ENCODE measurements at places on chromosomes 11 and 22. TPM values are rescaled to one million over a fixed set of nuclear protein-coding genes. Genes with fewer than 3 reads are reported as not detected.

The OR51B4 gene
- total RNA-seq, result not detected

The GSTT2B gene
- 0.73 TPM for total RNA-seq

The LYVE1 gene
- total RNA-seq, result 31.3 TPM

The CELSR1 gene
- total RNA-seq, result 1.8 TPM

The PKNOX2 gene
- 1.5 TPM for total RNA-seq

The NXPE4 gene
- total RNA-seq, result 191 TPM

The EHBP1L1 gene
- total RNA-seq, result 78.7 TPM

- no peak for DNase-seq
Measured at GRCh38 chr11:67406969-67407687, 3.2 kb downstream of the TBC1D10C start.

DNA sequence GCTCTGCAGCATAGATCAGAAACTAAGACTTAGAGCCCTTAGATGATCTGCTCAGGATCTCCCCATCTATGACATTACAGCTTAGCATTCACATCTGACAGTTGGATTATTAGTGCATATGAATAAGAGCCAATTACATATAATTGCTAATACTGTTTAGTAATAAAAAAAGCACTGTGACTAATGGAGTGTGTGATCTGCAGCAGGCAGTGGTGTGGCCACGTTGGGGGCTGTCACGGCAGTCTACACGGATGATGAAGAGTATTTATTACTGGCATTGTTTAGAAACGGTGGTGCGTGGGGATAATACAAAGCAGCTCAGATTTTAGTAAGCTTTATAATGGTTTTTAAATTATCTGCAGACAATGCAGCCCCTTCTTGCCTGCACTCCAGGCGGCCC is 93.5 kb upstream of the TIMP3 start:
- no peak for DNase-seq

DNA sequence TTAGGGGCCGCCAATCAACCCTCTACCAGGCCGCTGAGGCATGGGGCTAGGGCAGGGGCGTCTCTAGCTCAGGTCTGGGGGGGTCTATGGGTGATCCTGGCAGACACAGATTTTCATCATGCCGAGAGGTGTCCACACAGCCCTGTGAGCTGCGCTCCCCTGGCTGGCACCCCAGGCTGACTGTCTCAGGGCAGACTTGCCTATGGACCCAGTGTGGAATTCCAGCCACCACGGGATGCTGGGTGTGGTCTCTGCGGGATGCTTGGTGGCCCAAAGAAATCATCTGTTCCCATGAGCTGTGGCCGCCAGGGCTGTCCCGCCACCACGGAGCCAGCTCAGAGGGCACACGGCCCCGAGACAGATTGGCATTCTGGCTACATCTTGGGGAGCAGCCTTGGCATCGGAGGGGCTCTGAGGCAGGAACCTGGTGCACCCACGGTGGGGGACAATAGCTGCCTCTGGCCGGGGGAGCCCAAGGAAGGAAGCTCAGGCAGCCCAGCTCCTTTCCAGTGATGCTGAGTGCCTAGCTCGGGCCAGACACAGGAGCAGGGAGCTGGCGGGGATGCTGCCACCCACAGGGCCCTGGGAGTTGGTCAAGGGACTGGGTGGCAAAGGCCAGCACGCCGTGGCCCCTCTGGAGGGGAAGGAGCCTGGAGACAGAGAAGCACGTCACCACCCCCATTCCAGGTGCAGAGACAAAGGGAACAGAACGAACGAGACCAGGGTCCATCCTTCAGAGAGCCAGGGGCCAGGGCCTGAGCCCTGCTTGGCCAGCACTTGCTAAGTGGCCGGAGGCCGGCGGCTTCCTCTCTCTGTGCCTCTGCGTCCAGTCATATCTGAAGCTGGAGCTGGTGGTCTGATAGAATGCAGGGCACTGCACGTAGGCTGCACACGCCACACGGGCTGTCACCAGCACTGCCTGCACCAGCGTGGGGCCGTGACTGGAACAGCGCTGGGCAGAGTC is 64.4 kb upstream of the FGF3 start:
- DNase-seq, result no peak

- DNase-seq, result no peak
Measured at GRCh38 chr11:95187723-95188122, 43.3 kb downstream of the SESN3 start.

Data from left colon (tissue), 2 donors.